Activated CD4-positive, CD25-positive, alpha-beta regulatory T cell treated with anti-CD3 and anti-CD28 coated beads, Interleukin-2, amount 50 U/mL, for 72 hours (primary cell): ENCODE measurements at places on chromosomes 3 and 15.

- DNase-seq = no peak
Observed at GRCh38 chr15:70101459-70102113, 3.9 kb upstream of the TLE3 start.

DNA sequence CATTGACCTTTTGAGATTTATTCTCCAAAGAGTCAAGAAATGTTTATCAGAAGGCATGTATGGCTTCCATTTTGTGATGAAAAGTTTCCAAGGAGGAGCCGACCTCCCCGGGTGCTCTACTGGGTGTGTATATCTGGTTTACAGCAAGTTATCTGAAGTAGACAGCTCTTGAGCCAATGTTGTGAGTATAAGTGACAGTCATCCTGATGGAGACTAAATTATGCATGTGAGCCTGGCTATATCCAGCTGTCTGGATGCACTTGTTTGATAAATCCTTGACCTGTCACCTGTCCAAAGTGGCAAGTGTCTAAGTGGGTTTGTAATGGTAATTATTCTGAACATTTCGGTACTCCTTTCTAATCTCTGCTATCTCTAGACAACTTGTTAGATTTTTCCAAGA lies 142.2 kb downstream of the NR2F2 start:
- no peak for DNase-seq

- no peak for DNase-seq
Observed at GRCh38 chr15:42356851-42357250, 2.5 kb upstream of the CAPN3 start.

GRCh38 chr3:52188556-52188955 lies 9.4 kb upstream of the ALAS1 start:
- no peak for DNase-seq

DNA sequence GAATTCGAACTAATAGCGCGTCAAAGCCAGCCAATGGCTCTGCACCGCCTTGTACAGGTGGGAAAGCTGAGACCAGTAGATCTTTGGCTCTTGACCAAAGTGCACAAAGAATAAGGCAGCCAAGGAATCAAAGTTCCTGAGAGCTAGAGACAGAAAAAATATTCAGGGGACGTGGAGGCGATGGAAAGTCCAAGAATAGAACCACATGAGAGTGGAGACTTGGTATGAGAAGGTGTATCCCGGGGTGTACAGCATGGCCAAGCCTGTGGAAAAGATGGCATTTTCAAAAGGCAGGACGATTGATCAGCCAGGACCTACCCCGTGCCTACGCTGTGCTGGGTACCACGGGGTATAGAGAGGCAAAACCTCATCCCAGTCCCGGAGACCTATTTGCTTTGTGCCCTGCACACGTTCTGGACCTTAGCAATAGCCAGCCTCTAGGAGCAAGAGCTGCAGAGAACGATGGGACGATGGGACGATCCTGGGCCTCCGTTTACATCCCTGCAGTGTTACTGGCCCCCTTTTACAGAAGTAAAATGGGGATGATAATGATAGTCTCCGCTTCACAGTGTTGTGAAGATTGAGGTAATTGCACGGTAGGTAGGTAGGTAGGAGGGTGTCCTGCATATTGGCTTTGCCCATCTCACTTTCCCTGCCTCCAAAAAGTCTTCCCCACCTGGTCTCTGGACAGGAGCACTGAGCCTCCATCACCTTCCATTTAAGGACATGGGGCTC lies 583 bp upstream of the RBSN start:
- no peak for DNase-seq

GRCh38 chr15:61441891-61442290 lies 212.8 kb upstream of the RORA start:
- no peak for DNase-seq

- DNase-seq = no peak
Observed at GRCh38 chr3:1677576-1678156, 421.0 kb upstream of the CNTN4 start.

GRCh38 chr15:54707805-54708752 lies 488.7 kb downstream of the RSL24D1 start:
- no peak for DNase-seq

- no peak for DNase-seq
Observed at GRCh38 chr15:51842852-51843737, 13.6 kb downstream of the TMOD3 start.

DNA sequence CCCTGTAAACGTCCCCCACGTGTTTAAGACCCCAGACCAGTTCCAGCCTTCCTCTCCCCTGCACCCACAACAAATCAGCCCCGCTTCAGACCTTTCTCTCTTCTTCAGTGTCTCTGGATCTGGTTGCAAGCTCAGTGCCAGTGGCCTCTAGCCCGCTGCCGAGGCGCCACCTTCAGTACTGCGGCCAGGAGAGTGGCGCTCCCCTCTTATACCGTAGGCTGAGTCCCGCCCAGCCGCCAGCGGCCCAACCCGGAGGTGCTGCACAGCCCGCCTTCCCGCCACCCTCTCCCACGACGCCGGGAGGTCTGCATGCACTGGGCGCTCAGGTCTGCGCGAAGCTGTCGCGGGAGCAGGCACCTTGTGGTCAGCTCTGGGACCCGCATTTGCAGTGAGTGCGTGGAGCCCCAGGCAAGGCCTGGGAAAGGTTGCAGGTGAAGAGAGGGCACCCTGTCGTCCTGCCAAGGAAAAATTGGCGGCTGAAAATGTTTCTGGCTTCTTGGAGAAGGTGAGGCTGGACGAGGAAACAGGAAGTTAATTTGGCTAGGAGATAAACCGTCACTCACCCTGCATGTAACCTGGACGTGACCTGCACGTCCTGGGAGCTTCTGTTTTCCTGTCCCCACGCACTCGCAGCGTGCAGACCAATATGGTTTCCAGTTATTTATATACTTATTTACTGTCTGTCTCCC lies at the start of gene C2CD4B:
Gene C2CD4B (minus strand): TSS at position 182 of the 689 bp plus-strand sequence. CDS start 301 bp downstream, outside the sequence.
- DNase-seq = peak; percentile 33

- no peak for DNase-seq
Observed at GRCh38 chr3:7205535-7205934, 344.6 kb downstream of the GRM7 start.

DNA sequence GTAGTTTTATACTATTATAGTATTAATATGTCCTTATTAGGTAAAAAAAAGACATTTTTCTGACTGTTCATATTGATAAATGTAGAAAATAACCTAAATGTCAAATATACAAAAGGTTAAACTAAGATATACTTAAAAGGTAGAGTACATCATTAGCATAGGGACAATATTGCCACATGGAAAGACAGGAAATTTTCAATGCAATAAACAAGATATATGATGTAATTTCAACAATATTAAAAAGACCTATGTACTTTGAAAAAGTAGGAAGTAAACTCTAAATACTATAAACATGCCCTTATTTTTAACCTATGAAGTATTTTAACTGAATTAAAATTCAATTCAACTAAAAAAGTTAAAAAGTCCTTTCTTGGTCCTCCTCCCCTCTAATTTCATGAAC lies 1.9 kb downstream of the SPG11 start:
- no peak for DNase-seq

DNA sequence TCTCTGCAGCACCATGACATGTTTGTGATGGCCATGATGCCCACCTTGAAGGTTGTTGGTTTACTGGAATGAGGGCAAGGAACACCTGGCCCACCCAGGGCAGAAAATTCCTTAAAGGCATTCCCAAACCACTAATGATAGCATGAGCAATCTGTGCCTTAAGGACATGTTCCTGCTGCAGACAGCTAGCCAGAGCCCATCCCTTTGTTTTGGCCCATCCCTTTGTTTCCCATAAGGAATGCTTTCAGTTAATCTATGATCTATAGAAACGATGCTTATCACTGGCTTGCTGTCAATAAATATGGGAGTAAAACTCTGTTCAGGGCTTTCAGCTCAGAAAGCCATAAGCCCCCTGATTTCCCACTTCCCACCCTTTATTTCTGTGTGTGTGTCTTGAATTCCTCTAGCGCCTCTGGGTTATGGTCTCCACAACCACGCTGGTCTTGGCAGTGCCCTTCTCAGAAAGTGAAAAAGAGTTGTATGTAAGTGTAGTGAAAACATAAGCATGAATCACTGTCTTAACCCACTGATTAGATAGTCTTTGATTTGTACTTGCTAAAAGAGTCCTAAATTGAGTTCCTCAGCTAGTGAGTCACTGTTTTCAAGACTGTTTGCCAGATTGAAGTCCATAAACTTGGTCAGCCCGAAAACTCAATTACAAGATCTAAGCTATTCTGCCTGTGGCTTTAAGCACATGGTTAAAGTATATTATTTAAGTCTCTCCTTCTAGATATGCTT lies 19.0 kb upstream of the CCR2 start:
- DNase-seq = no peak

GRCh38 chr15:35545316-35545823 lies 595 bp downstream of the DPH6 start:
- DNase-seq = peak; percentile 45

DNA sequence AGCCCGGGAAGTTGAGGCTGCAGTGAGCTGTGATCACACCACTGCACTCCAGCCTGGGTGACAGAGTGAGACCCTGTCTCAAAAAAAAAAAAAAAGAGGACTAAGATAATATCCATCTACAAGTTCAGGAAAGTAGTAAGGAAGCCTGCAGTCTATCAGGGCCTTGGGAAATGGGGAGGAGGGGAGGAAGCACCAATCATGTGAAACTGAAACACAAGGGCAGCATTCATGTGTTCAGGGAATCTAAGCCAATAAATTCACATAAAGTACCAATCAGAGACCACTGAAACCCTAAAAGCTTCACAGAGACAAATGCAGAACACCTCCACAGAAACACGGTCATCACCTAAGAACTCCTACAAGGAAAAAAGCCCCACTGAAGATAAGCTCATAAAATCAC lies 22.9 kb upstream of the HHATL start:
- DNase-seq = no peak

DNA sequence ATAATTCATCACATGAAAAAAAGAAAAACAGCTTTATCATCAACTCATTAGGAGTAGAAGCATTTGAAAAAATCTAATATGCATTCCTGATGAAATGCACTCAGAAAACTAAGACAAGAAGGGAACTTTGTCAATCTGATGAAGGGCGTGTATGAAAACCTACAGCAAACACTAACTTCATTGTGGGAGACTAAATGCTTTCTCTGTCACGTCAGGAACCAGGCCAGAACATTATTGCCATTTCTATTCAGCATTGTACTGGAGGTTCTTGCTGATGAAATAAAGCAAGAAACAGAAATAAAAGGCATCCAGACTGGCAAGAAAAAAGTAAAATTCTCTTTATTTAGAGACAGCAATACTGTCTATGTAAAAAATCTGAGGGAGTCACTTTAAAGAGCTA lies 235.2 kb downstream of the GABRB3 start:
- no peak for DNase-seq

DNA sequence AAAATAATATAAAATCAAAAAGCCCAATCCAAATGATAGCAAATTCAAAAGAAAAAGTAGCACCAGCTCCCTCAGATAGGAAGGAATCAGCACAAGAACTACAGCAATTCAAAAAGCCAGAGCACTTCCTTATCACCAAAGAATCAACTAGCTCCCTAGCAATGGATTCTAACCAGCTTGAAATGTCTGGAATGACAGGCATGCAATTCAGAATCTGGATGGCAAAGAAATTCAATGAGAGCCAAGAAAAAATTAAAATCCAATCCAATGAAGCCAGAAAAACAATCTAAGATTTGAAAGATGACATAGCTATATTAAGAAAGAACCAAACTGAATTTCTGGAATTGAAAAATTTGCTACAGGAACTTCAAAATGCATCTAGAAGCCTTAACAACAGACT lies 1334.4 kb upstream of the ALCAM start:
- no peak for DNase-seq

GRCh38 chr3:189040656-189041335 lies 131.0 kb upstream of the TPRG1 start:
- DNase-seq = no peak

GRCh38 chr3:45132568-45133211 lies 13.5 kb downstream of the CDCP1 start:
- no peak for DNase-seq

DNA sequence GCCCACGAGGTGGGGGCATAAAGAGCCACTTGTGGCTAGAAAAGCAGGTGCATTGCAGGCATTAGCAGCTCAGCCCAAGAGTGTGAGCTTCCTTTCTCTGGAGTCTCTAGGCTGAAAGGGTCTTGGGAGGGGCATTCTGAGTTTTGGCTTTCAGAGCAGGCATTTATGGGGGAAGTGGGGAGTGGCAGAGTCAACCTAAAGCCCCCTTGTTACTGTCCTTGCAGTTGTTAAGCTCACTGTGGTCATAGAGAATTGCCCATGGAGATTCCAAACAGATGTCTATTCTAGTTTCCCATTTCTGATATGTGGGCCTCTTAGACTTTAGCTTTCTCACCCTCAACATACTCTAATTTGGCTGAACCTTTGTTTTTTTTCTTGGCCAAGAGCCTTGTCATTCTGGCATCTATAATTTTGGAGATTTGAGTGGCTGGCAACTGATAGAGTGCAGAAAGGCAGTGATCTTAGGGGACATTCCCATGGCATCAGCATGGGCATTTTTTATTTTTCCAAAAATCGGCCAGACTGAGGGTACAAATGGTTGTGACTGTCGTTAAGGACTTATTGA lies 217.9 kb downstream of the THSD4 start:
- DNase-seq = no peak

DNA sequence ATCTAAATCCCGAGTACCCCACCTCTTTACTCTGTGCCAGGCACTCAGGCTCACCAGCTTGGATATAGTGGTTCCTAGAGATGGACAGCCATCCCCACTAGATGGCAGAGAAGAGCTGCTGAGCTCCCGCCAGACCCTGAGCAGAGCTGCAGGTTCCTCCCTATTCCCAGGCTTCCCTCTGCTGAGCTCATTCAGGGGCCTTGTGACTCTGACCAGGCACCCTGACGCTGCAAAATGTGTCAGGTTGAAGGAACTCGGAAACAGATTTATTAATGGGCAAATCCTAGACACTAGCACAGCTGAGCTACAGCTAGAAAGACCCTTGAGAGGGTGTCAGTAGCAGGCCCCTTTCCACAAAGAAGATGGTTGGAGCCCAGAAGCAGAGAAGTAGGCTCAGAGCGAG lies 38.2 kb upstream of the RHO start:
- DNase-seq = peak; percentile 44

- no peak for DNase-seq
Observed at GRCh38 chr3:125152951-125153350, 59.6 kb downstream of the SLC12A8 start.

DNA sequence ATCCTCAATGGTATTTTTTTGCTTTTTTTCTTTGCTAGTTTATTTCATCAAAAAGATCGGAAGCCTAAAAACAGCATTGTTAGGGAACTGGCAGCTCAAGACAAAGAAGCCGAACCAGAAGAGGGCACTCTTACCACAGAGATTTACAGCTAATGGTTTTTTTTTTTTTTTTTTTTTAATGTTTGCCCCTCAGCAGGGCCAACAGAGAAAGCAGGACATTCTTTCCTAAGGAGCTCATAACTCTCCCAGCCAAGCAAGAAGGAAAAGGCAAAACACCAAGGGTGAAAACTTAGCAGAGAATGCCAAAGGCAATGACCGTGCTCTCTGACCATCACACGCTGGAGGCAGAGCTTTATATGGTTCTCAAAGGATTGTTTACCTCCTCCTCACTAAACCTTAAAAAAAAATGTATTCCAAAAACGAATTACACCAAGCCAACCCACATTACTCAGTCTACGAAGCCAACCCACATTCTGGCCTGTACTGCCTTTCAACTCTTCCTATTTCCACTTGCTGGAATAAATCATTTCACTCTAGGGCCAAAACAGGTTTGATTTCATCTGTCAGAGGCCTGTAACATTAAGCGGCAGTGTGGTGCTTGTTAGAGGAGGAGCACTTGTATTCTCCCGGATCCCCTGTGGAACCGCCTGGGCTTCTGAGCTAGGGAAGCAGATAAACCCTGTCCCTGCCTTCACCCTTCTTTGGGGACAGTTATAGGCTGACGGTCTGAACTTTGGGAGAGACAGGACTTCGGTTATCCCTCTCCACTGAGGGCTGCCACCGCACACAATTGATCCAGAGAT lies 35.6 kb upstream of the GYG1 start:
- no peak for DNase-seq

GRCh38 chr3:51717446-51717845 lies 10.6 kb downstream of the GRM2 start:
- peak; percentile 24 for DNase-seq
